ENCODE measurements at places on chromosomes 7 and 10. TPM values are rescaled to one million over a fixed set of nuclear protein-coding genes. Genes with fewer than 3 reads are reported as not detected.

TMEM130 gene
- not detected for polyA plus RNA-seq

CCDC136 gene
- polyA plus RNA-seq, result 0.43 TPM

ITIH5 gene
- not detected for polyA plus RNA-seq

TRIM73 gene
- 1.7 TPM for polyA plus RNA-seq

C10orf67 gene
- polyA plus RNA-seq, result not detected

GARIN1A gene
- 0.02 TPM for polyA plus RNA-seq

FLNC gene
- 0.01 TPM for polyA plus RNA-seq

CEP55 gene
- not detected for polyA plus RNA-seq

NPFFR1 gene
- polyA plus RNA-seq, result not detected

HOXA10 gene
- polyA plus RNA-seq, result not detected

IFIT1B gene
- not detected for polyA plus RNA-seq

ZNF722 gene
- polyA plus RNA-seq, result not detected

HELLS gene
- 5.7 TPM for polyA plus RNA-seq

RARRES2 gene
- polyA plus RNA-seq, result not detected

ATRNL1 gene
- not detected for polyA plus RNA-seq

NRCAM gene
- 11.1 TPM for polyA plus RNA-seq

HDAC9 gene
- polyA plus RNA-seq, result 2.1 TPM

CUZD1 gene
- polyA plus RNA-seq, result 0.50 TPM

AVL9 gene
- polyA plus RNA-seq, result 10.4 TPM

CYTH3 gene
- 2.1 TPM for polyA plus RNA-seq

CTAGE4 gene
- polyA plus RNA-seq, result 0.44 TPM

MRLN gene
- polyA plus RNA-seq, result not detected

PRKCQ gene
- polyA plus RNA-seq, result 51.6 TPM

PIP gene
- polyA plus RNA-seq, result not detected

MCM10 gene
- polyA plus RNA-seq, result not detected

CCDC3 gene
- polyA plus RNA-seq, result not detected

OR2A1 gene
- polyA plus RNA-seq, result 0.76 TPM

CISD1 gene
- polyA plus RNA-seq, result 54.6 TPM

NOS3 gene
- polyA plus RNA-seq, result 2.0 TPM

PWWP2B gene
- polyA plus RNA-seq, result 2.9 TPM

ERV3-1 gene
- polyA plus RNA-seq, result 6.7 TPM

SPDYE1 gene
- 0.14 TPM for polyA plus RNA-seq

CRYGN gene
- polyA plus RNA-seq, result 0.65 TPM

PSTK gene
- 8.8 TPM for polyA plus RNA-seq

THSD7A gene
- not detected for polyA plus RNA-seq

CXCL12 gene
- polyA plus RNA-seq, result not detected

SPDYE16 gene
- polyA plus RNA-seq, result not detected

PDE6C gene
- polyA plus RNA-seq, result not detected

ZNF92 gene
- 7.1 TPM for polyA plus RNA-seq

SYT15B gene
- polyA plus RNA-seq, result not detected

TEX36 gene
- not detected for polyA plus RNA-seq

ACTL6B gene
- polyA plus RNA-seq, result not detected

FBXL13 gene
- 1.3 TPM for polyA plus RNA-seq

KEL gene
- not detected for polyA plus RNA-seq

MTPN gene
- 100 TPM for polyA plus RNA-seq

ZNF107 gene
- 9.7 TPM for polyA plus RNA-seq

ATOH7 gene
- polyA plus RNA-seq, result not detected

LIPN gene
- polyA plus RNA-seq, result not detected

TFEC gene
- polyA plus RNA-seq, result not detected

SPRN gene
- polyA plus RNA-seq, result 0.28 TPM

GPR15LG gene
- polyA plus RNA-seq, result not detected

SPDYE2 gene
- 0.58 TPM for polyA plus RNA-seq

GRID1 gene
- polyA plus RNA-seq, result not detected

ACSL5 gene
- polyA plus RNA-seq, result 52.1 TPM

TRIM74 gene
- not detected for polyA plus RNA-seq

CRPPA gene
- 0.10 TPM for polyA plus RNA-seq

FASTK gene
- polyA plus RNA-seq, result 38.8 TPM

LRIT1 gene
- not detected for polyA plus RNA-seq
